ENCODE measurements at places on chromosomes 13 and 19.

DNA sequence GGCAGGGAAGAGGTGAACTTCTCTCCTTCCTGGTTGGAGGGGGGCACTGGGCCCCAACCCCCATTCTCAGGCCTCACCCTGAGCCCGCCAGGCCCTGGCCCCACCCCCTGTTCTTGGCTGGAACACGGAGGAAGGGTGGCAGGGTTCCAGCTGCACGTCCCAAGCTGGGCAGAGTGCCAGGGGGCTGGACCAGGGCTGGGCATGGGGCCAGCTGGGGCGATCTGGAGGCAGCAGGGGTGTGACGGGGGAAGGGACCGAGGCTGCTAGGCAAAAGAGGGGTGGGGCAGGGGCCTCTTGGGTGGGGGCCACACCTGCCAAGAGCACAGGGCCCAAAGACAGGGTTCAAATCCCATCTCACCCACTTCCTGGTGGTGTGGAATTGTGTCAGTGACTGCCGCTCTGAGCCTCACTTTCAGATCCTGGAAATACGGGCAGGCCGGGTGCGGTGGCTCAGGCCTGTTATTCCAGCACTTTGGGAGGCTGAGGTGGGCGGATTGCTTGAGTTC, 2.2 kb downstream of the HIF3A start:
- DNase-seq = no peak

GRCh38 chr19:36685835-36686234, 1.6 kb upstream of the ZNF567 start:
- DNase-seq = no peak

DNA sequence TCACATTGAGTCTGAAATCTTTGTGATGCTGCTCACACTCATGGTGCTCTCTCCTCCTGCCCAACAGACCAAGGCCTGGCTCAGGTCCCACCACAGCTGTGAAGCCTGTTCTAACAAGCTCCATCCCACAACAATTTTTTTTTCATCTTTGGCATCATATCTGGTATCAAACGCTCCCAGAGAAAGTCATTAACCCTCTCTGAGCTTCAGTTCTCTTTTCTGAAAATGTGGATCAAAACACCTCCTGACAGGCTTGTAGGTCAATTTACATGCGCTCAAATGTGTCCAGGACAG, 224.4 kb downstream of the LACC1 start:
- DNase-seq = no peak

- DNase-seq = no peak
Observed at GRCh38 chr13:31957772-31958171, 73.8 kb upstream of the FRY start.

GRCh38 chr13:80716610-80717081, 375.7 kb upstream of the SPRY2 start:
- DNase-seq = no peak

DNA sequence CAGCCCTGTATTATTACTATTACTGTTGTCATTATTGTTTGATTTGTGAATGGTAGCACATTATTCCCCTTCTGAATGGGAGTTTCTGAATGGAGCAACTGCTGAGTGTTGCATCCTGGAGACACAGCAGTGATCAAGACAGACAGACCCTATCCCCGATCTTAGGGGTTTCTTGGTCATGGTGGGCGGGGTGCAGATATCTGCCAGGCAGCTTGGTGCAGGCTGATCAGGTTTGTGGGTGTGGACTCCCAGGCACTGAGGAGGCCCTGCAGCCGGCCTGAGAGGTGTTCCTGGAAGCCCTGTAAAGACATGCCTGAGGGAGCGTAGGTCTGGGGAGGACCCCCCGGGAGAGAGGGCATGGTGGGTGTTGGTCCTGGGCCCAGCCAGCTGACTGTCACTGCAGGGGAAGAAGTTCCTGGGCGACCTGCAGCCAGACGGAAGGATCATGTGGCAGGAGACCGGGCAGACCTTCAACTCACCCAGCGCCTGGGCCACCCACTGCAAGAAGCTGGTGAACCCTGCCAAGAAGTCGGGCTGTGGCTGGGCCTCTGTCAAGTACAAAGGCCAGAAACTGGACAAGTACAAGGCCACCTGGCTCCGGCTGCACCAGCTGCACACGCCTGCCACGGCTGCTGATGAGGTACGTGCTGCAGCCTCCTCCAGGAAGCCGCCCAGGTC, 2.1 kb downstream of the MPND start:
- DNase-seq = no peak

DNA sequence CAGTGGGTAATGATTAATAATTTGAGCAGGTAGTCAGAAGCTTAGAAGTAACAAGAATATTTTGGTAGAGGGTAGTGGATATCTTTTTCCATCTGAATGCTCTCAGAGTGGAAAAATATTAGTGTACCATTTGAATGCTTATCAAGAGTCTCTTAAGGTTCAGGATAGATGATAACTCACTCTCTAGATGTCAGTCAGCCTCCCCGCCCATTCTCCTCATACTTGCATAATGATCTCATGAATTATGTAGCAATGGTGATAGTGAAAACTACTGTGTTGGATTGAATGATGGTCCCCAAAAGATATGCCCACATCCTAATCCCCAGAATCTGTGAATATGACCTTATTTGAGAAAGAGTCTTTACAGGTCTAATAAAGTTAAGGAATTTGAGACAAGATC, 132.7 kb upstream of the KLF12 start:
- no peak for DNase-seq

DNA sequence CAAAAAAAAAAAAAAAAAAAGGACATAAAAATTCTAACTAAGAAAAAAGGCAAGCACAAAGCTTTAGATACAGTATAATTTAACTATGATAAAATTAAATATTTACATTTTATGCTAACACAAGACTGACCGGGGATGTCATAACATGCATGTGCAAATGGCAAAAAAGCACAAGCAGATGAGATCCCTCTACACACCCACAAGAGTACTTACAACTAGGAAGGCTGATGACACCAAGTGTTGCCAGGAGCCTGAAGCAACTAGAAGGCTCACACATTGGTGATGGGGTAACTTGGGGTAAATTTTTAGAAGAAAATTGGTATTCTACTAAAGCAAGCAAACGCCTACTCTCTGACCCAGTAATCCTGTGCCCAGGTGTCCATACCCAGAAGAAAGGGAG, 6.7 kb downstream of the PCID2 start:
- no peak for DNase-seq

- DNase-seq = peak; percentile 24
Observed at GRCh38 chr13:51895906-51896888, 34.4 kb downstream of the CCDC70 start.

DNA sequence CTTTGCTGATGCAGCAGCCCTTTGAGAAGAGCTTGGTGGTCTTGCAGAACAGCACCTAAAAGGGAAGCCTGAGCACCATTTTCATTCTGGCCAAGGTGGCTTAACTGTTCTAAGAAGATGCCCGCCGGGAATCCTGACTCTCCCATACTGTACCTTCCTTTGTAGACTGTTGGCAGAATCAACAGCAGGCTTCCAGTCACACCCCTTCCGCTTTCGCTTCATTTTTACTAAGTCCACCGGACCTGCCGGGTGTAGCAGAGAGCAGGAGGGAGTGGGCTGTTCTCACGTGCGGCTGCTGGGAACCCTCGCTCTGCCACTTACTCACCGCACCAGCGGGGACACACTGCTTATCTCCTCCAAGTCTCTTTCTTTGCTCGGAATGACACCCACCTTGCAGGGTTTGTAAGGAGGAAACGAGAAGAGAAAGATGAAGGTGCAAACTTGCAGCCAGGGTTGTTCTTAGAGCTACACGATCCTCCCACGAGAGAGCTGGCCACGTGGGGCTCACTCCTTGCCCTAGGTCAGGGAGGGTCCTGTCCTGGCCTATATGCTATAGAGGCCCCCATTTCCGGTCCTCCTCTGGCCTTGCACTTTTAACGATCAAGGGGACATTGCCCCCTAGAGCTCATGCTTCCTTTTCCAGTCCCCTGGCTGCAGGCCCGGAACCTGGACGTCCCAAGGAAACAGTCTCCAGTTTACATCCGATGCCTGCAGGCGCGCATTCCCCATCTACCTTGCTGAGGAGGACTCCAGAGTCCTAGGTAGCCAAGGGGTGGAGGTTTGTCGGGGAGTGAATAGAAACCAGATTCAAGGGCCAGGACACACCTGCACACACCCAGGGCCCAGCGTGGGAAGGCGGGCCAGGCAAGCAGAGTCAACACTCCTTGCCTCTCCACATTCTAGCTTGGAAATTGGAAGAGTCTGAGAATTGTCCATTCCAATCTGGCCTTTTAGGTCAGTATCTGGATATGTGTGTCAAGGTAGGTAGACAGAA, 453.6 kb downstream of the IRS2 start:
- no peak for DNase-seq

DNA sequence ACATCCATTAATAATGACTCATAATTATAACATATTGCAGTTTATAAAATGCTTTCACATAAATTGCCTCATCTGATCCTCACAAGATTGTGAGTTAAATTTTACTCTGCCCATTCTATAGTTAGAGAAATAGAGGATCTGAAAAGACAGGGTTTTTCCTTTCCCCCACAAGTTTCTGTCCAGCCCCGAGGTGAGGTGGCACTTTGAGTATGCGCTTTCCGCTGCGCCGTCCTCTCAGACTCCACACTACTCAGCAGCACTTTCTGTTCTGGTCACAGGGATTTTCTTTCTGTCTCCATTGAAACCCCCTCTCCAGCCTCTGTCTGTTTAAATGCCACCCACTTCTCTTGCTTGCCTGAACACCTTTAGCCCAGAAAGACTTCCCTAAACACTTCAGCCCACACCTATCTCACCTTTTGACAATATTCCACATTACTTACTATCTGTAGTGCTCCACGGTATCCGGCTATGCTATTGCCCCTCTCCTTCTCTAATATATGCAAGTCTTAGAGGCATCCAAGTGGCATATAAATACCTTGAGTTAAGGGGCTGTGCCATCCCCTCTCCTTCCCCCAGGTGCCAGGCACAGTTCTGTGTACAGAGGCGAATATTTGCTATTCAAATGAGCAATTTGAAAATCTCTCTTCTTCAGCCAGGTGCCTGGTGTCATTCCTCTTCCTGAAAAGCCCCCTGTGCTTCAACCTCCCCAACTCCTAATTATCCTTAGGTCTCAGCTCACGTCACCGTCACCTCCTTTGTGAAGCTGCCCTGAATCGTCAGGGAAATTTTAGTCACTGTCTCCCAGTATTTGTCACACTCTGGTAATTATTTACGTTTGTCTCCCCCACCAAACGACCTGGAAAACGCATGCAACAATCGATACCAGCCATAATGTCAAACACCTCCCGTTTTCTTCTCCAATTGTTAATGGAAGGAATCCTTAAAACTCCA, 268.7 kb downstream of the NHLRC3 start:
- DNase-seq = no peak

GRCh38 chr13:44764302-44764692, 188.2 kb upstream of the TSC22D1 start:
- no peak for DNase-seq

GRCh38 chr13:75704194-75704926, 68.2 kb downstream of the LMO7 start:
- no peak for DNase-seq

DNA sequence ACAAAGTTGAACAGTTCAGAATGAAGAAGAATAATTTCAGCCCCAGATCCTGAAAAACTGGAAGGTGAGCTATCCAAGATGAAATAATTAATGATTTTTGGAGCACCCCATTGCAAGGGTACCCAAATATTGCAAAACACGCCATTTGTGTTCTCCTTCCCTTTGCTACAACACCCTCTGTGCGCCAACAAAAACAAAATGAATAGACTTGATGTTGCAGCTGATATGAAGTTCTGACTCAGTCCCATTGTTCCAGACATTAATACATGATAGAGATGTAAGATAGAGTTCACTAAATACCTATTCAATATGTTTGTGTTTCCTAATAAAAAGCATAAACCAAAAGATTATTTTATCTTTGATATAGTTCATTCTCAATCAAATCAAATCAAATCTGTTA, 287.5 kb upstream of the SOX21 start:
- DNase-seq = no peak

DNA sequence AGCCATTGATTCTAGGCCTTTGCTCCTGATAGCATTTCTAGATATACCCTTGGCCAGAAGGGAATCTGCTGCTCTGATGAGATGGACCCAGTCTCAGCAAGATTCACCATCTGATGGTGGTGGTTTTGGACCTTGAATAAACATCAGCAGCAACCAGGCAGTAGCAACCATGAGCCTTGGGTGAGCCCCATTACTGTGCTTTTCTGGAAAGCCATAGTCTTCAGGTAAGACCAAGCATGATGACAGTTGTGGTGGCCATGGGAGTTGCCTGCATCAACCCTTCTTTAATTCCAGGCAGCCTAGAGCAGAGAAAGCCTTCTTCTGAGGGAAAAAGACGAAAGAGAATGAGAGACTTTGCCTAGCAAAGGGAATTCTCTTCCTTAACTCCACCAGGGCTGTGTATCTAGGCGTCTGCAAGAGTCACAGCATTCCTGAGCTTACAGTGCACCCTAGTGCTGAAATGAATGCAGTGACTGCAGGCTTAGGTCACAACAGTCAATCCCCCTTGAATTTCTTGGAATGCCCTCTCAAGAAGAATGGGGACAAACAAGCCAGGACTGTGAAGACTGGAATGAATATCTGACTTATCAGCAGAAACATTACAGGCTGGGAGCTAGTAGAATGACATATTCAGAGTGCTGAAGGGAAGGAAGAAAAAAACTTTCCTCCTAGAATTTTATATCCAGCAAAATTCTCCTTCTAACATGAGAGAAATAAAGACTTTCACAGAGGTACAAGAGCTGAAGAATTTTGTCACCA, 942.4 kb upstream of the PCDH20 start:
- DNase-seq = no peak

GRCh38 chr19:15758379-15758778, 20.6 kb downstream of the OR10H3 start:
- DNase-seq = no peak

- no peak for DNase-seq
Observed at GRCh38 chr19:51944798-51945552, 17.7 kb downstream of the ZNF613 start.
